ENCODE measurements at places on chromosomes 5 and 9. TPM values are rescaled to one million over a fixed set of nuclear protein-coding genes. Genes with fewer than 3 reads are reported as not detected.

The CARTPT gene
- not detected for total RNA-seq

GRCh38 chr9:34520096-34520495 lies 2.7 kb downstream of the ENHO start:
- no peak for DNase-seq
- no peak overlapping the region for H3K4me3 ChIP-seq
- H3K27ac ChIP-seq = no peak overlapping the region
- peaks cover 12% of the 10 kb centered on the region for H3K27me3 ChIP-seq
- H3K4me1 ChIP-seq = no peaks in the 10 kb centered on the region

- no peaks in the 10 kb centered on the region for H3K27me3 ChIP-seq
- no peak for DNase-seq
- no peak overlapping the region for H3K4me3 ChIP-seq
- no peaks in the 10 kb centered on the region for H3K36me3 ChIP-seq
- no peaks in the 10 kb centered on the region for H3K4me1 ChIP-seq
- no peak overlapping the region for H3K27ac ChIP-seq
Measured at GRCh38 chr5:60333005-60333571, 366.9 kb downstream of the DEPDC1B start.

DNA sequence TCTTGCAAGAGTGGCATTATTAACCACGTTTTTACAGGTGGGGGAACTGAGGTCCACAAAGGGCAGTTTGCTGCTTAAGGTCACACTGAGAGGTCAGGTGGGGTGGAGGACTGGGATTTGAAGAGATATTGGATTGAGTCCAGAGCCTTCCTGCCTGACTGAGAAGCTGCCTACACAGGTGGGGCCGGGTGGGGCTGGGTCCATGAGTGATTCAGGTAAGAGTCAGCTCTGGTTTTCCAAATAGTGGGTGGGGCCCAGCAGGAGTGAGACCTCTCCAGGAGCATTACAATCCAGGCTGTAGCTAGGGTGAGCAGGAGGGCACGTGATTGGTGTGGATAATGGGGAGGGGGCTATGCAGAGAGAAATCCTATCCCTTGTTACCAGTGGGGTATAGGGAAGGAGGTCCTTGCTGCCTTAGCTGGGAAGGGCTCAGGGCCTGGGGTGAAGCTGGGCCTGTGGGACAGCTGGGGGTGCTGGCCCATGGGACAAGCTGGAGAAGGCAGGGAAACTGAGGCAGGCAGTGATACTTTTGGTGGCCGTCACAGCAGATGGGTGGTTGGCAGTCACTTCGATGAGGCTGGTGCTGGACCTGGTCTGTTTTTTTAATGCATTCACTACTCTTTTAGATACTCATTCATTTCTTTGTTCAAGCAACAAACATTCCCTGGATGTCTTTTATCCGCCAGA lies 2.9 kb upstream of the PTGS1 start:
- no peak overlapping the region for H3K4me3 ChIP-seq
- no peak overlapping the region for H3K27ac ChIP-seq
- DNase-seq = no peak
- H3K4me1 ChIP-seq = peaks cover 6% of the 10 kb centered on the region
- H3K36me3 ChIP-seq = no peaks in the 10 kb centered on the region

DNA sequence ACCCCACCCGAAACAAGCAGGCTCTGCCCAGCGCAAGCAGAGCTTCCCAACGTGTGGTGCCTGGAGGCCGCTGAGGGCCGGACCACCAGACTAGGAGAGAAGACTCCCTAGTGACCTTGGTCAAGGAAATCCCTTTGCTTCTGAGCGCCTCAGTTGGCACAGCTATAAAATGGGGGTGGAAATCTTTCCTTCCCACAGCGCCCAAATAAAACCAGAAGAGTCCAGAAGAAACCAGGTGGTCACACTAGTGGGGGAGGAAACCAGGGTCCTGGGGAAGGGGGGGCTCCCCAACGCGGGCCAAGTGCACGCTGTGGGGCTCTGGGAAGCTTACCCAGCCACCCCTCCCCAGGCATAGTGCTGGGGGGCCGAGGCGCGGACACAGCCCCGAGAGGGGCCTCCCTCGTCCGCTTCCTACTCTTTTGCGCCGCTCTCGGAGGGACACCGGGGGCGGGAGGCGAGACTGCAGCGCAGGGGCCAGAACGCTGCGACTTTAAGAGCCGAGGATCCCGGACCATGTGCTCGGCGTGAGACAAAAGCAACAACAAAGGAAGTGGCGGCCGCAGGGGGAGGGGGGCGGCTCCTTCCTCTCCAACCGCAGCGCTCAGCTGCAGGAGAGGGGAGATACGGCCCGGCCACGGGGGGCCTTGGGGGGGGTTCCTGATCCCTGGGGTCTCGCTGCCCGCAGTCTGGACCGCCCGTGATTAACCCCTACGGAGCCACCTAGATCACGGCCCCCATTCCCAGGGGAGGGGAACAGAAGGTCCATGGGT lies 885 bp downstream of the RNF44 start:
- peak overlapping the region; percentile 98 for H3K27ac ChIP-seq
- H3K4me3 ChIP-seq = peak overlapping the region; percentile 98
- peak; percentile 79 for DNase-seq
